ENCODE measurements at places on chromosomes 6 and 20.

DNA sequence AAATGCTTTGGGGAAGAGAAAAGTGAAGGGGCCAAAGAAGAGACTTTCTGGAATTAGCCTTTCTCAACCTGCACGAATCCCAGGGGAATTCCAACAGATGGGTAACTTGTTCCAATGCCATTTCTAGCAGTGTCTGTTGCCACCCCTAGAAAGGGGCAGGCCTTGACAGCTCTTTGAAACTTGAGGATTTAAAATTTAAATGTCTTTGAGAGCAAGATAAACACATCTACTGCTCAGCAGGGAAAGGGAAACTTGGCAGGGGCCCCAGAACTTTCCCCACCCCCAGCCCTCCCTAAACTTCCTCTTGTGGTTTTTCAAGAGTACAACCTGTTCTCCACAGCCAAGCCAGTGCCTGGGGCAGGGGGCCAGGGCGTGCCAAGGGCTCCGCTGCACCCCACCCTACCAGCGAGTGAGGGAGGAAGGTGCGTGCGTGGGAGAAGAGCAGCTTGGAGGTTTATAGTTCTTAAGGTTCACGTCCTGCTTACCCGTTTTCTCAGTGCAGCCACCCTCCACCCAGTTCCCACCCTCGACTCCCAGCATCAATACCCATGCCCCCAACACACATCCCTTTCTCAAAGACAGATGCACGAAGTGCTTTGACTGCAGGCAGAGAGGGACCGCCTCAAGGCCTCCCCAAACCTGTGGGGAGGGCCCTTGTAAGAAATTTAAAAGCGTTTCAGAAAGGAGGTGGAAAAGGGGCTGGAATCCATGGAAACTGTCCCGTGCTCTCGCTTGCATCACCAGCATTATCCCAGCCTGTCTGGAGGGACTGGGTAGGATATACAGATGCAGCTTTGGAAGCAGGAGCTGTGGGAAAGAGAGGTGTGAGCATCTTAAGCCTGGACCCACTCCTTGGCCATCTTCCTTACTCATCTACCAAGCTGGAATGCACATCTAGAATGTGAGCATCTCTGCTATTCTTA is 4.5 kb upstream of the TAF8 start:
- DNase-seq: no peak

DNA sequence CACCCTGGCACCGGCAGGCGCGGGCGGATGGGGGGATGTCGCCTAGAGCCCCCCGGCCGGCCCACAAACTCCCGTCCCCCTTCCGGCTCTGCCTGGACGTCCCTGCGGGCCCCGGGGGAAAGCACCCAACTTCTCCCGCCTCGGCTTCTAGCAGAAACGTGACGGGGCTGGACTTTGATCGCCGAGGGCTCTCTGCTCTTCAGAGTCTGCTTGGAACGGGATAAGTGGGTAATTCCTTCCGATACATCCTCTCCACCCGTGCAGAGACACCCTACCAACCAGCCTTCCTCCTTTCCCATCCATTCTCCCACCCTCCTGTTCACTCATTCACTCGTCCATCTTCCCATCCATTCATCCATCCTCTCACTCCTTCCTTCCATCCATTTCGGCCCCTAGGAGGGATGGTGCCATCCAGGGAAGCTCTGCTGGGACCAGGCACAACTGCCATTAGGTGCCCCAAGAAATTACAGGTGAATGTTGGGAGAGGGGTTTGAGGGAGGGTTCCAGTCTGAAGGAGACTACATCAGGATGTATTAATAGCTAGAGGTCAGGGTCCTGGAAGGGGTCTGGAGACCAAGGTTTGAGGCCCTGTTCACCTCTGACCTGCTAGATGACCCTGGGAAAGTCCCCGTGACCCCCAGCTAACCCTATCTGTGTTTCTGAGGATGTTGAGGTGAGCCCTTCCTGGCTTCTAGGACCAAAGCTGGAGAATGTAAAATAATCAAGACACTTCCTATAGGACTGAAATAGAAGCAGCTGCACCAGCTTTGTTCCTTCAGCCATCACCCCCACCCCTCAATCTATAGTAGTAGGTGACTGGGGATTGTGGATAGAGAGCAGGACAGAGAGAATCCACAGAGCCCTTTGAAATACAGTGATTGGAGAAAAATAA is 538 bp downstream of the TTLL9 start:
- no peak for DNase-seq

GRCh38 chr6:2891768-2892170 is 11.3 kb downstream of the SERPINB9 start:
- no peak for DNase-seq

- no peak for DNase-seq
Observed at GRCh38 chr6:68633281-68633971, 1.7 kb upstream of the ADGRB3 start.

GRCh38 chr6:154513601-154514320 is 3.3 kb upstream of the CNKSR3 start:
- no peak for DNase-seq

- DNase-seq: no peak
Observed at GRCh38 chr6:100176951-100177710, 183.1 kb upstream of the MCHR2 start.

DNA sequence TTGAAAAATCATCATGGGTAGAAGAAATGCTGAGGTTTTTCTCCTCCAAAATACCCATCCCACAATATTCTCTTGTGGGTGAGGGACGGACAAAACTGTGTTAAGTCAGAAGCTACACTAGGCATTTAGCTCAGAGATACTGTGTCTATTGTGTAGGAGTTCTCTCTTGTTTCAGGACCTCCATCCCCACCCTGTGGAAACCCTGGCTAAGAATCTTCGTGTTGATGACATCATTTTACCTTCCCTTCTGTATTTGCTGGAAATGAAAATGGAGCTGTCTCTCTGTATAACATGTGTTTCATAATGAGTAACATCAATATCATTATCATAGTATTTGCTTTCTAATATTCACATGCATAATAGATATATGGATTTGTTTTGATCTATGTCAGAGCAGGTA is 1193.0 kb upstream of the CITED2 start:
- DNase-seq: no peak

DNA sequence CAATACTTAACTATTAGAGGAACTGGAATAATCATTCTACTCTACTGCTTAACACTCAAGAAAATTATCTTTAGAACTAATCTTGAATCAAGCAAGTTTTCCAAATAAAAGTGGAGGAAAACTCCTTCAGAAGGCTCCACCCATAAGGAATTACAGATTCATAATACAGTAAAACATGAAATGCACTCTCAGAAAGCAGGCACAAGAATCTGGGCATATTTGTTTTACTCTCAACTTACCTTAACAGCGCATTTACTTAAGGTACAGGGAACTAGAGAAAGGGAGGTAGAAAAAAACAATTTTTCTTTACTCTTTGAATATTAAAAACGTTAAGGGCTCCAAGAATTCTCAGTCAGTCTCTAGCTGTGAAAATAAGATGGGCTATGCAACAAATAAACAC is 101.8 kb upstream of the MAP7 start:
- no peak for DNase-seq

DNA sequence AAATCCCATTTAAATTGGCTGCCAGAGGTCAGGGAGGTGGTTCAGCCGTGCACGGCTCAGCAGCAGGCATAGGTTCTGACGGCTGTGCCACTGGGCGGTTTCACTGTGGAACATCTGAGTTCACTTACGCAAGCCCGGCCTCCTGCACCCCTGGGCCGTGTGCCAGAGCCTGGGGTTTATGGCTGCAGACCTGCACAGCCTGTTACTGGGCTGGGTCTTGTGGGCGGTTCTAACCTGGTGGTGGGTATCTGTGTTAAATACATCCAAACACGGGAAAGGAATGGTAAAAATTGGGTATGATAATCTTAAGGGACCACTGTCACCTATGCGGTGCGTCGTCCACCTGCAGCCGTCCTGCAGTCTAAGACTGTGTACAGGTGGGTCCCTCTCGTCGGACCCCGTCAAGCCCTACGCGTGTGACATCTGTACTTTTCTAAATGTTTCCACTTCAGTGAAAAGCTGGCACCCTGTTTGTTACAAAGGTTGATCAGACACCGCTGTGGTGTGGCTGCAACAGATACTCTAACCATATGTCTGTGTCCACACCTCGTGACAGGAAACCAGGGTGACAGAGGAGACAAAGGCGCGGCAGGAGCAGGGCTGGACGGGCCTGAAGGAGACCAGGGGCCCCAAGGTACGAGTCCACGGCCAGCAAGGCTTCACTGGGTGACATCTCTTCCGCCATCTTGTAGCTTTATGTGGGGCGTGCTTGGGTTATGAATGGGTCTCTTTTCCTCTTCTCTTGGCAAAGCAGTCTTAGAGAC is 21.5 kb downstream of the COL9A3 start:
- peak; percentile 85 for DNase-seq

GRCh38 chr6:105492706-105493673 is 90.1 kb upstream of the PREP start:
- DNase-seq: no peak

- DNase-seq: no peak
Observed at GRCh38 chr6:147991961-147992360, 350.7 kb upstream of the SASH1 start.

DNA sequence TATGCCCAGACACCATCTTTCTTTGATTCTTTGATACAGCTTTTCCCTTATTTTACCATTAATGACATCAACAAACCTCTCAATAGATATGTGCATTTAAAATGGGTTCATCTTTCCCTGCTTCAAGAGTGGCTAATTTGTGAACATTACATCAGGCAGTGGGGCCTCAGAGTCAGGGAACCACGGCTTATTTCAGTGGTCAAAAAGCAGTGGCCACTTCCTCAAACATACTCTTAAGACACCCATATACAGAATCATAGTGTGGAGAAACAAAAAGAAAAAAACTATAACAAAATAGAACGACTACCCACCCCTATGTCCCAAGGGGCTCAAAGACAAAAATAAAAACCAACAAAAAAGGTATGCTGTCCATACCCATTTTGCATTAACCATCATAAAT is 12.9 kb downstream of the SALL4 start:
- DNase-seq: no peak

- no peak for DNase-seq
Observed at GRCh38 chr6:149342525-149342924, 25.0 kb downstream of the TAB2 start.

- DNase-seq: peak; percentile 47
Observed at GRCh38 chr6:93423542-93423941, 4.2 kb upstream of the EPHA7 start.

GRCh38 chr6:136901212-136901784 is 20.8 kb upstream of the SLC35D3 start:
- no peak for DNase-seq
